ENCODE measurements at places on chromosomes 2 and 18.
A peak's percentile ranks its signal among the peaks of the same experiment; 100 is the strongest.

GRCh38 chr18:9410515-9410914 lies 64.8 kb upstream of the RALBP1 start:
- DNase-seq, result no peak

- DNase-seq, result peak; percentile 74
These were observed 69.9 kb upstream of the ITGB6 start for GRCh38 chr2:160269803-160270570.

- peak; percentile 36 for DNase-seq
These were observed 255.8 kb downstream of the ASXL3 start for GRCh38 chr18:33833842-33834241.

DNA sequence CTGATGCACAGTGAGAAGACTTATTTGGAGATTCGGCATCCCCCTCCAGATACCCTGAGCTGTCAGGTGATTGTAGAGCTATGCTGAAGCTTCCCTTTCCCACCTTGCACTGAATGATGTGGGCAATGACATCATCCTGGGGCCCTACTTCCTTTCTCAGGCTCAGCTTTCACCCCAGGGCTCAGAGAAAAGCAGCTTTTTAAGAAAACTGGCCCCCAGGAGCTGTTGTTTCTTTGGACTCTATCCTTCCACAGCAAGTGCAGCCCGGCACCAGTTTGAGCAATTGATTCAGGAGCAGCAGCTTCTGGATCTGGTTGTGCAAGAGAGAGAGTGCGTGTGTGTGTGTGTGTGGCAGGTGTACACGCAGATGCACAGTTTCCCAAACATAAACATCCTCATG lies 251.3 kb downstream of the ANAPC1 start:
- no peak for DNase-seq

GRCh38 chr2:9234680-9235146 lies 28.1 kb downstream of the ASAP2 start:
- no peak for DNase-seq

DNA sequence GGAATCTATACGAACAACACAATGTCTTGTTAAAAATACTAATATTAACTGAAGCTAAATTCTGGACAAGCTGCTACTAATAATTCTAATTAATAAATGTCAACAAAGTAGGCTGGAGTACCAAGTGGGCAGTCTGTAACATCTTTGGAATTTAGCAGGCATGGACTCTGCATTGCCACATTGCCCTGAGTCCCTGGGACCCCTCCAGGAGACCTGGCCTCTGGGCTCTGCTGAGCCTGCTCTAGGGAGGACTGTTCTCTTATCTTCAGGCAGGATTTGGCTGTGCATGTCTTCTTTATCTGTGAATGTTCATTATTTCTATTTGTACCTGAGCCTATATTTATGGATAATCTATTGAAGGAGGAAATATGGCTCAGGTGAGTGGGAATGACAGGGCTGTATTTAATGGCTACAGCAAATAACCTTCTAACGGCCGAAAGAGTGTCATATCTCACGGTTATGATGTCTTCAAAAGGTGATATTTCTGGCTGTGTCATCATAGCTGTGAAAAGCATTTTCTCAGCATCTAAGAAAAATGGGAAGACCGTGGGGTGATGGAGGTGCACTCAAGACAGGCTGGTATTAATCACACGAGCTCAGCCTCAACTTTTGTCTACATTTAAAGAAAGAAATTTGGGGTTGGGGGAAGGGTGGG lies 28.6 kb upstream of the SETBP1 start:
- no peak for DNase-seq

GRCh38 chr2:35820391-35820790 lies 535.2 kb upstream of the CRIM1 start:
- DNase-seq, result no peak

- DNase-seq, result no peak
These were observed 170.9 kb downstream of the CAPN13 start for GRCh38 chr2:30636311-30636710.
